ENCODE measurements at places on chromosomes 6 and 20.

DNA sequence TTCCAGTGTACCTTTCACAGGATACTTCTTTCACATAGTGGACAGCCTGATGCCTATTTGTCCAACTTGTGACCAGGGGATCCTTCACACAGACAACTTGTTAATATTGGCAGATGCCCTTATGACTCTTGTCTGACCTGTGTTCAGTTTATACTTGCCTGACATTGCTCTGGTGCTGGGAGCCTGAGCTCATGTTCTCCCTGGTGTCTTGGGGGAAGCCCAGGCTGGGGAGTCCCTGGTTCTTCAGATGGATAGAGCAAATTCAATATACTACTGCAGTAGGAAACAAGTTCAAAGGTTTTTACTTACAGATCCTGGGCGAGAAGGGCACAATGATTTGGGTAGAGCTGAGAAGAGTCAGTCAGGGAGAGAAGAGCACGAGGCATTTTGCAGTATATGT is 76.1 kb downstream of the NKAIN2 start:
- DNase-seq = no peak

DNA sequence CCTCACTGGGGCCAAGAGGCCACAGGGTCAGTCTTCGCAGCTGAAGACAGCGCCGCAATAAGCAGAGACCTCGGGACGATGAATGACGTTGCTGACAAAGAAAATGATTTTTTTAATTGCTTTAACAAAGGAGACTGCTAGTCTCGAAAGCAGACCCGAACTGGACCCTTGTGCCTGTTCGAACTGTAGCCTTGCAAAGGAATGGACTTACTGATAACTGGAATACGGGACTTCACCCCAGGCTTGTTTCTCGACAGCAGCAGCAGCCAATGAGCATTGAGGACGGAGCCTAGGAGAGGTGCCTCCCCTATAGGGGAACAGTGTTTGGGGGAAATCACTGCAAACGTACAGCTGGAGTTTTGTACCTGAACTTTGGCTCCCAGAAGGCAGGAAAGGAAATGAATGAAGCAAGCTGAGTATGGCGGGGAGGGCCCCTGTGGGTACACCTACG is 1.3 kb upstream of the TAF4 start:
- DNase-seq = no peak

DNA sequence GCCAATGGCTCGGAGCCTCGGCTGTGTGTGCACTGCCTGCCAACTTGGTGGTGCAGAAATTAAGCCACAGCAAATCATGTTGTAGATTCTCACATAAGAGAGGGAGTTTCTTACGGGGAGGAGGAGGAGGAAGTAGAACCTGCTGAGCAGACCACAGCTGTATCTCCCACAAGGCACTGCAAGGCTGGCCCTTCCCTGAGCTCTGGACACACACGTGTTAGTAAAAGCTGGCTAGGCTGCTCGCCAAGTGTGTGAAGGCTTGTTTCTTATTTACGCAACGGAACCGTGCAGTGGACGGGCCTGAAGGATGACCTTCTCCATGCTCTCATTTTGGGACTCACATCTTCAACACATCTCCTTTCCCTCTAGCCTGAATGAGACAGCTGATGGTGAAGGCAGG is 15.7 kb upstream of the QKI start:
- no peak for DNase-seq

DNA sequence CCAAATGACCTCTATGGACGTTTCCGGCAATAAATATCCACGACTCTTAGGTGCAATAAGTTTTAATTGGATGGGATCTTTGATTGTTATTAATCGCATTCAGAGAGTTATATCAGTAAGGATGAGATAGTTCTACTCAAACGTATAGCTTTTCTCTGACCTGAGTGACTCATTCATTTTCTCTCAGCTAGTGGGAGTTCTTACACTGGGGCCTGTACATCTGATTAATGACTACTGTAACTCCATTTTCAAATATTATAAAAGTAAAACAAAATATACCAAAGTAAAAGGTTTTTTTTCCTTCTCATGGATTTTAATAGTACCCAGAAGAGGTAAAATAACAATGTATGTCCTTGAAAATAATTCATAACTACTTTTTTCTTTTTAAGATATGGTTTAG is 41.1 kb upstream of the SAMD5 start:
- DNase-seq = no peak

GRCh38 chr6:26342106-26343004 is 22.6 kb upstream of the BTN3A2 start:
- DNase-seq = no peak

DNA sequence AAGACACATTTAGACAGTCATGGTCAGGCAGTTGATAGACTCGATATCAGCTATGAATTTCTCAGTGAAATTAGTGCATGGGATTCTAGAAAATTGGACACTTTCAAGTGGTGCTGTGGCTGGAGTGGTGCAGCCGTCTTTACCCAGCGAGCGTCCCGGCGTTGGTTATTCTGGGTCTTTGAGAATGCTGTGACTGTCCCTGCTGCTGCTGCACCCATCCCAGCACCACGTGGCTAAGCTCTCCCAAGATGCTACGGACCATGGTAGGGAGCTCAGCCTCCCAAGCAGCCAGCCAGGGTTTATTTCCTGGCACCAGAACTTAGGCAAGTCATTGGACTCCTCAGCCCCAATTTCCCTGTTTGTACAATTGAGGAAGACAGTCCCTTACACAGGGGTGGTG is 147.2 kb upstream of the RPS6KA2 start:
- no peak for DNase-seq

GRCh38 chr20:17943343-17943742 is 25.3 kb downstream of the SNX5 start:
- no peak for DNase-seq

- DNase-seq = no peak
These were observed 71.2 kb upstream of the THBS2 start for GRCh38 chr6:169324656-169325459.
